T1000 (cell line): ENCODE measurements at places on chromosomes 7 and 10.

GRCh38 chr7:23469961-23470250 is 385 bp downstream of the IGF2BP3 start:
- no peak for DNase-seq

- no peak for DNase-seq
These were observed 568.0 kb downstream of the POM121L12 start for GRCh38 chr7:53603461-53603860.

GRCh38 chr10:96287392-96288105 is 16.2 kb upstream of the BLNK start:
- no peak for DNase-seq

- DNase-seq = no peak
These were observed 132.2 kb downstream of the MAD1L1 start for GRCh38 chr7:2100278-2101208.

GRCh38 chr10:31884386-31884785 is 44.2 kb downstream of the ARHGAP12 start:
- no peak for DNase-seq

DNA sequence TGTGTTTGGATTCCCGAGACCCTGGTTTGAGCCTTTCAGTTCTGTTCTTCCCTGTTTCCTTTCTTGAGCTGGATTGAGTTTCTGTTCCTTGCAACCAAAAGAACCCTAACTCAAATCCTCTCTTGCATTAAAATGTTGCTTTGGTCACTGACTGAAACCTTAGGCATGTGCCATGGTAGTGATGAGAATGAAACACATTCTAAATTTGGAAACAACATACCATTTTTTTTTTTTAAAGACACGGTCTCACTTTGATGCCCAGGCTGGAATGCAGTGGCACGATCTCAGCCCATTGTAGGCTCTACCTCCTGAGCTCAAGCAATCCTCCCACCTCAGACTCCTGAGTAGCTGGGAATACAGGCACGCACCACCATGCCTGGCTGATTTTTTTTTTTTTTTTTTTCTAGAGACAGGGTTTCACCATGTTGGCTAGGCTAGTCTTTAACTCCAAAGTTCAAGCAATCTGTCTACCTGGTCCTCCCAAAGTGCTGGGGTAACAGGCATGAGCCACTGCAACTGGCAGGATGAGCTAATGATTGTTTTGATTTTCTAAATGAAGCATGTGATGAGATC is 8.4 kb downstream of the THAP5 start:
- DNase-seq = no peak

- DNase-seq = no peak
These were observed 155.2 kb downstream of the MGMT start for GRCh38 chr10:129622291-129622690.

- DNase-seq = no peak
These were observed 31.5 kb upstream of the PRLHR start for GRCh38 chr10:118626953-118627352.

DNA sequence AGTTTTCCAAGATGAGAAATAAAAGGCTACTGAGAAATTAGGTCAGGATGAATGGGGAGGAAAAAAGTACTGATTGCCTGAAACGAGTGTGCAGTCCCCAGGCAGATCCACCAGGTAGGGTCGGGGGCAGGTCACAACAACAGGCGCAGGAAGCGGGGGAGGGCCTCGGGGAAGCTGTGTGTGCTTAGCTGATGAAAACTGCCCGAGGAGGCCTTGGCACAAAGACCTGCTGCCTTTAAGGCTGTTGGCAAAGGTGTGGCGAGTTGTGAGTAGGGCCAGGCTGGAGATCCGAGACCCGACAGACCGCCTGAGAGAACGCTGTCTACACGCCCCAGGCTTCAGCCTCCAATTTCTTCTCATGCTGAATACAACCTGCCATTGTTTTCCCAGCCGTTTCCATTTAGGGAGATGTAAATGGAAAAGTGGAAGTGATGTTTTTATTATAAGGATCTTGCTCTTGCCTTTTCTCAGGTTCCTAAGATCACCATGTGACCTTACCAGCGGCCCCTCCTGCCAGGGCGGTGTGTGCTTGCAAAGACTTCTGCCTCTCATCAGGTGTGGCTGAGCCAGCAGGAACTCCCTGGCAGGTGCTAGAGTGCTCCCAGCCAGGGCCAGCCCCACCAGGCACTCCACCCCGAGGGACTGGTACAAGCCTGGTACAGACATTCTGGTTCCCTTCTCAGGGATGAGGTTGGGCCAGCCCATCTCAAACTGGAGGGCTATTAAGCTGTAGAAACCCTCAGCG is 60.8 kb downstream of the DLG5 start:
- no peak for DNase-seq

GRCh38 chr10:122206471-122207065 is 64.5 kb upstream of the BTBD16 start:
- no peak for DNase-seq

GRCh38 chr10:10860455-10860976 is 157.2 kb upstream of the CELF2 start:
- no peak for DNase-seq

DNA sequence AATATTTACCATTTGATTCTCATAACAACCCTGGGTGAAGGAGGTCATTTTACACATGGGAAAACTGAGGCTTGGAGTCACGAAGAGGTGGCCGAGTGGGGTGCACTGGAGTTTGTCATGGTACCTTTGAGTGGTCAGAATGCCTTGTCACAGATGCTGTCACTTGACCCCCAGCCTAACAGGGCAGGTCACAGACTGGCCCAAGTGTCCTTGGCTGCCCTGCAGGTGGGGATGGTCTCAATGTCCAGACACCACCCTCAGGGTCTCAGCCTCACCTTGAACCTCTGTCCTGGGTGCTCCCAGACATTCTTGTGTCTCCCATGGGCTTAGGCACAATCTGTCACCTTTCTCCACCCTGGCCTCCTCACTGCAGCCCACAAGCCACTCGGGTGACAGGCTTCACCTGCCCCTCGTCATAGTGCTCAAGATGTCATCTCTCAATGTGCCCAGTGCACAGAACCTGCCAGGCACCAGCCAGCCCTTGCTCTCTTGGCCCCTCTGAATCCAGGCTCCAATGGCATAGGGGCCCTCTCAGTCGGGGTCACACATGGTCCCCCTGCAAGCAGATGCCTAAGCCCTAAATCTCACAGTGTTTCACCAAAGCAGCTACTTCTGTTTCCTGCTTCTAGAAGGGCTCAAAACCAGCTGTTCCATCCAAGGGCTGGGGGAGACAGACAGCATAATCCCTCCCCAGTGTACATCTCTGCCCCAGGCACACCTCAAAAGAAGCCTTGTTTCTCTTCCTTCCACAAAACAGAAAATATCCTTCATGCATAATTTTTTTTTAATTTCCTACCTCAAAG is 76.8 kb upstream of the NANOS1 start:
- no peak for DNase-seq

GRCh38 chr7:159328096-159328495 is 183.4 kb upstream of the VIPR2 start:
- DNase-seq = no peak

GRCh38 chr7:30162622-30163124 is 27.9 kb downstream of the MTURN start:
- DNase-seq = peak; percentile 22

GRCh38 chr10:112519133-112519761 is 72.2 kb downstream of the VTI1A start:
- DNase-seq = no peak

DNA sequence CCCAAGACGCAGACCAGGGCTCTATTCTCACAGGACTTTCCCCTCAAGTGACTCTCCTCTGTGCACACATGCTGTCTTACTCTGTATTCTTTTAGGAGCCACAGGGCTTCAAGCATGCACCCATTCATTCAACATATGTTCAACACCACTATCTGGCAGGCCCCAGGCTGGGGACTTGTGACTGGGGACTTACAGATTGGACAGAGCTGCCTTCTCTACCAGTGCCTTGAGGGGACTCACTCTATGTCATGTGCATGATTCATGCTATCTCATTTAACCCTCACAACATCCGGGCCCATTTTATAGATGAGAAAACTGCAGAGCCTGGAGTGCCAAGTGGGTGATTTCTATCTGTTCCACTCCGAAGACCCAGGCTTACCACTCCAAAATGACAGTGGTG is 34.3 kb downstream of the MYL10 start:
- DNase-seq = no peak

DNA sequence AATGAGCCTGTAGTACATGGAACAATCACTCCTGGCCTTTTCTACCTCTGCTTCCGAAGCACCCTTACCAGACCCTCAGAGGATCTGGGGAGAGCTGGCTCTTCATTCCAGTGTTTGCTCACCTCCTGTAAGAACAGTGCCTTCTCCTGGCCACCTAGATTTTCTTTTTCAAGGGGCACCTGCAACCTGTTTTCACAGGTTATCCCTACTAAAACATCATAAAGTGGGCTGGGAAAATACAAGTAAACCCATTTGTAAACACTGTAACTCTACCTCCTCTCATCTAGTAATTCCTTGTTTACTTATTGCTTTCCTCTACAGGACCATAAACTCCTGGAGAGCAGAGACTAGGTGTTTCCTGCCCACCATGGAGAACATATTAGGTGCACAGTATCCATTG is 1.1 kb downstream of the PIK3AP1 start:
- no peak for DNase-seq

- no peak for DNase-seq
These were observed 87.2 kb upstream of the AGK start for GRCh38 chr7:141463986-141464385.

GRCh38 chr7:134886353-134887057 is 99.8 kb upstream of the AGBL3 start:
- no peak for DNase-seq

- DNase-seq = no peak
These were observed 1288.0 kb upstream of the SORCS1 start for GRCh38 chr10:108452533-108452932.

DNA sequence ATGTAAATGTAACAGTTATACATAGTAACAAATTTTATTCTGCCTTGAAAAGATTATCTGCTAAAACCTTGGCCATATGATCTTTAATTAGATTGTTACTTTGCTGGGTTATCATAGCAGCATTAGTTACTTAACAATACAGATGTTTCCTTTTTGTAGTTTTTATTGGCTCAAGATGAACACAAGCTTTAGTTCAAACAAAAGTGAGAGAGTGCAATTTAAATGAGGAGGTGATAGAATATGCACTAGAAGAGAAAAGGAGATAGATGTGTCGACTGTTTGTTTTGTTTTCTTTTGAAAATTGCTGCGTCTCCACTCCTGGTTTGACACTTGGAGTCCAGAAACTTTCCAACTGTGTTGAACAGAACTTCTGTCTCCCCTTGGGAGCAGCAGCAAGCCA is 91.4 kb upstream of the CAV2 start:
- no peak for DNase-seq

DNA sequence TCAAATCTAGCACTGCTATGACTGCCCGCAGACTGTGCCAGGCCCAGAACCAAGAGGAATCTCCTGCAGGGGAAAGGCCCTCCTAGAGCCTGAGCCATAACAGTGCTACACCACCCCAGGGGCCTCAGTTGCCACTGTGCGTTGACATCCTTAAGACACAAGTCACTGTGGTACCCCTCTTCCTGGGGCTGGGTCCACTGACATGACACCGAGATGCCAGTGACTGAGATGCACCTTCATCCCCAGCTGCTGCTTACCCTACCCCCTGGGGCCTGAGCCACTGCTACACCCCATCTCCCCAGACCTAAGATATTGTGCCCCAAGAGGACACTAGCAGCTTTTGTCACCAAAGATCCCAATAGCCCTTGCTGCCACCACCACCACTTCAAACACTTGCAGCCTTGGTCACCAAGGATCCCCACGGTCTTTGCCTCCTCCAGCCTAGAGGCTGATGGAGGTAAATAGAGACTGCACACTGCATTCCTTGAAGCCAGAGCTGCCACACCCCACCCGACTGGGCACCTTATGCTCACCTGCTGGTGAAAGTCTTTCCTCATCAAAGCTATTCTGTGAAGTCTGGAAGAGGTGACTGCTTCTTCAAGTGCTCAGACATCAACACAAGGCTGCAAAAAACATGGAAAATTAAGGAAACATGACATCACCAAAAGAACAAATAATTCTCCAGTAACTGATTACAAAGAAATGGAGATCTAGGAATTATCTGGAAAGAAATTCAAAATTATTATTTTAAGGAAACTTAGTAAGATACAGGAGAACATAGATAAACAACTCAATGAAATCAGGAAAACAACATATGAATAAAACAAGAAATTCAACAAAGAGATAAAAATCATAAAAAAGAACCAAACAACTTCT is 40.4 kb upstream of the SHH start:
- no peak for DNase-seq

GRCh38 chr7:16989811-16990413 is 108.1 kb upstream of the AGR3 start:
- peak; percentile 23 for DNase-seq

- DNase-seq = no peak
These were observed 6.6 kb downstream of the ADRA2A start for GRCh38 chr10:111083222-111084095.

GRCh38 chr10:57983281-57983791 is 284.4 kb downstream of the IPMK start:
- DNase-seq = no peak

DNA sequence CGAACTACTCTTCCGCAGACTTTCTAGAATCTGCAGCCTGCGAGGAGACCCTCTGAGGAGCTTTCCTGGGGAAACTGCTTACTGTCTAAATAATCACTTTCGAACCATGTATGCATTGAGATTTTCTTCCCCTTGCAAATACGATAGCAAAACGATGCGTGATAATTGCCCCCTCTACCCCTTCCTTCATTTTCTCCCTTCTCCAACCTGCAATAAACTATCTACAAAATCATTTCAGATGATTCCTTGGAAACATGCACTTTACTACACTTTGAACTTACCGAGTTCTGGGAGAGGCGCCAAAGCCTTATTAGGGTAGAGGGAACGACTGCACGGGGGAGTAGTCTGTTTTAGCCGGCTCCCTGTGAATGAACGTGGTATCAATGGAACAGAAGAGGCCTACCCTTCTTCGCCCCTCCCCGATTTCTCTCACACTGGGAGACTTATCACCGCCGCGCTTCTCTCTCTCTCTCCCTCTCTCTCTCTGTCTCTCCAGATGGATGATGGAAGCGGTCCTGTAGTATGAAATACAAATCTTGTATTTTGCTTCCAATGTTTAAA is at the start of gene FGFBP3:
Gene FGFBP3 (minus strand): TSS at position 370 of the 561 bp plus-strand sequence. CDS start 517 bp downstream, outside the sequence.
- no peak for DNase-seq

GRCh38 chr7:75808106-75808505 is 5.5 kb downstream of the CCL24 start:
- no peak for DNase-seq

- DNase-seq = no peak
These were observed 259.4 kb downstream of the PARD3 start for GRCh38 chr10:34555653-34556052.

- no peak for DNase-seq
These were observed 23.4 kb downstream of the ELFN1 start for GRCh38 chr7:1693419-1693990.

- DNase-seq = no peak
These were observed 53.9 kb upstream of the ARID5B start for GRCh38 chr10:61847640-61848039.

GRCh38 chr10:62058476-62058875 is 157.0 kb downstream of the ARID5B start:
- no peak for DNase-seq
